Omental fat pad (tissue), 4 donors: ENCODE measurements at places on chromosomes 6 and 20.

- no peak for DNase-seq
These were observed 94.7 kb downstream of the ANKRD6 start for GRCh38 chr6:89527634-89528033.

- no peak for DNase-seq
These were observed 22.2 kb downstream of the CHMP4B start for GRCh38 chr20:33833333-33833732.

GRCh38 chr6:6678811-6679210 is 90.3 kb downstream of the LY86 start:
- DNase-seq, result no peak

DNA sequence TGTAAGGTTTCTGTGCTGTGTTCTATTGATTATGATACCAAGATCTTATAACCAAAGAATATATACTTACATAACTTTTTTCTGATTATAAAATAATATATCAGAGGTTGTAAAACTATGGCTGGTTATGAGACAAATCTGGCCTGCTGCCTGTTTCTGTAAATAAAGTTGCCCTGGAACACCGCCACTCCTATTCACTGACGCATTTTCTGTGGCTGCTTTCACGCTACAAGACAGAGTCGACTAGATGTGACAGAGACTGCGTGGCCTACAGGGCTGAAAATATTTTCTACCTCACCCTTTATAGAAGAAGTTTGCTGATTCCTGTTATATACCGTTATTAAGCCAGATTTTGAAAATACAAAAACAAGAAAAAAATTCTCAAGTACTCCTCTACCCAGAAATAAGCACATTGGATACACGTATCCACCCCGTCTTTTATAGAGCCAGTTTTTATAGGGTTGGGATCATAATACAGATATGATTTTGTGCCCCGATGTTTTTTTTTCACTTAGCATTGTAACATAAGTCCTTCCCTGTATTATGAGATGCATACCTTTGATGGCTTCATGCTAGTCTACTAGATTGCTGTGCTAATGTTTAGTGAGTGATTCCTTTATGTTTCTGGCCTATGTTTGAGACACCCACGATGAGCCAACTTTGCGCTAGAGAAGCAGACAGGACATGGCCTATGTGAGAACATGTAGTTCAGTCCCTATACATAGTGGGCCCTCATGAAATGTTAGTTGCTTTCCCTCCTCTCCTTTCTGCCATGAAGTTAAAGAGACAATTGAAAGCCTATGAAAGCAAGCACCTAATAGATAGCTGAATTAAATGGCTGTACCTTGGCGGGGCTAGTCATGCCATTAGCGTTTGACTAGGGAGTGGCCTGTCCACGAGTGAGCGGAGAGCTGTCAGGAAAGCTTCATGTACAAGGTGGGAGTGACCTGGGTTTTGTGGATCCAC is 98.1 kb upstream of the KCNK16 start:
- no peak for DNase-seq

DNA sequence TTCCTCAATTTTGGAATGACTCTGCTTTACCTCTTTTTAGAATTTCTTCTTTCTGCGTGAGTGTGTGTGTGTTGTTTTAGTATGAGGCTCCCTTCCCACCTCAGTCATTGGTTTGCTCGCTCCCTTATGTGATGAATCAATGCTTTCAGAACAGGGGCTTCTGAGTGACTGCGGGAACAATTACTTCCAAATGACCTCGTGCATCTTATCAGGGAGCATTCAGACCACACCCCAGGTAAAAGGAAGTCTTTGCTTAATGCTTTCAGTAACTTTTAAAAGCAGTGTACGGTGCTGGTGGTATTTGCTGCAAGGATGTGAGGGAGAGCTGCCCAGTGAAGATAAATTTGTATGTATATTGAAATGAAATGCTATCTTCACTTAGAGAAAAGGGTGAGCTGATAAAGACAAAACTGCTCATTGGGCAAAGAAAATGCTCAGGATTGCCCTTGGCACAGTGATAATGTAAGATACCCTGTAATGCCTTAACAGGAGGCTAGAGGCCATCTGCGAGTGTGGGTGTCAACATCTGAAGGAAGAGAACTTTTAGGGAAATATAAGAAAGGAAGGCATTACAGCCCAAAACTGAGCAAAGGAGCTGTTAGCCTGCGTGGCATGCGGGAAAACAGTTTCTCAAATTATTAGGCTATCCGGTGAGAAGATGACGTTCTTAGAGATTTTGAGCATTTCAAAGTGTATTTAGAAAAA is at the start of gene MLIP:
MLIP (plus strand) TSS at position 103 of the 705 bp plus-strand sequence; CDS start at position 140, 37 bp downstream.
- DNase-seq, result no peak

GRCh38 chr6:90687775-90688380 is 101.0 kb upstream of the MAP3K7 start:
- no peak for DNase-seq

- no peak for DNase-seq
These were observed 35.6 kb downstream of the B4GALT5 start for GRCh38 chr20:49677777-49678758.
